ENCODE measurements at places on chromosomes 12 and 14.

DNA sequence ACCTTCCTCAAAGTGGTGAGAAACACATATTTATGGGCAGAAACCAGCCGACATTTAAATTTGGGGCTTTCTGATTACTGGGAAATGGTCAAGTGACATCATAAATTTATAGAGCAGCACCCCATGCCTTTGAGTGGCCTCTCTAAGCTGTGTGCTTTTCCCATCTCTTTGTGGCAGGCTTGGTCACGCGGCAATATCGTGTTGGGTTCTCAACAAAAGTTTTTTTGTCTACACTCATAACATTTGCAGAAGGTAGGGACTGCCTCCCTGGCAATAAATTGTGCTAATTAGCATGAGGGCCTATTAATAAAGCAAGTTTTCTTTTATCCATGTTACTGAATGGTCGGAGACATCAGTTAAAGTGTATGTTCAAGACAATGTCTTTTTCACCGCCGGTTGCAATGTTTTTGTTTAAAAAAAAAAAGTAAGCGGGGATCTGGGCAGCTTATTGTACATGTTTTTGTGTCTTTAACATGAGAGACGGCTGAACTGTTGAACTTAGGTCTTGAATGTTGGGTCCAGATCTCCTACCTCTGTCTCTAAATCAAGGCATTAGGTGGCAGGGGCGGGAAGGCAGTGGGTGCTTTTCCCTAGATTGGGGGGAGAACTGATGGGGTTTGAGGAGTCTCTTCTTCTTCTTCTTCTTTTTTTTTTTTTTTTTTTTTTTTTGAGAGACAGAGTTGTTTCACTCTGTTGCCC lies 193.3 kb downstream of the PHETA1 start:
- DNase-seq, result no peak

DNA sequence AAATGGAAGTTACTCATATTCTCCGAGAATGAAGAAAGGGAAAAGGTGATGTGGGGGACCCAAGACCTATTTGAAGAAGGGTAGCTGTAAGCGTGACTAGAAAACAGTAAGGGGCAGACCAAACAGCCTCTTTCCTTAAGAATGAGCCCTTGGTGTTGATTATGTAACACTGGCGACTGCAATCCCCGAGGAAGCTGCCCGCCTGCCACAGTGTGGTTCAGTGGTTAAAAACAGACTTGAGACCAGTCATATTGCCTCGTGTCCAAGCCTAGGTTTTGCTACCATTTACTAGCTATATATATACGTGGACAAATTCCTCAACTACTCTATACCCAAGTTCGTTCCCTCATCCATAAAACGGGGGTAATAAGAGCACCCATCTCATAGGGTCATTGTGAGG lies 49.1 kb downstream of the SSPN start:
- DNase-seq, result no peak

DNA sequence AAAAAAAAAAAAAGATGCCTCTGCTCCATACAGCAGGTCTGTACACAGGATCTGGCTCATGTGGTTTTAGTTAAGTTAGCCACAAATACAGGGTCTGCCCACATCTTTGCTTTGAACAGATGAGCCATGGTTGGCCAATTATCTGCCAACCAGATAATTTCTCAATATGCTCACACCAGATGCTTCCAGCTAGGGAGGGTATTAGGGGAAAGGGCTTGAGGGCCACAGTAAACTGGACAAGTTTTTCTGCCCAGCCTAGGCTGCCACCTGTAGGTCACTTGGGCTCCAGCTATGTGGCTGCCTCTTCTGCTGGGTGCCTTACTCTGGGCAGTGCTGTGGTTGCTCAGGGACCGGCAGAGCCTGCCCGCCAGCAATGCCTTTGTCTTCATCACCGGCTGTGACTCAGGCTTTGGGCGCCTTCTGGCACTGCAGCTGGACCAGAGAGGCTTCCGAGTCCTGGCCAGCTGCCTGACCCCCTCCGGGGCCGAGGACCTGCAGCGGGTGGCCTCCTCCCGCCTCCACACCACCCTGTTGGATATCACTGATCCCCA lies 776 bp downstream of the RDH5 start:
- no peak for DNase-seq

DNA sequence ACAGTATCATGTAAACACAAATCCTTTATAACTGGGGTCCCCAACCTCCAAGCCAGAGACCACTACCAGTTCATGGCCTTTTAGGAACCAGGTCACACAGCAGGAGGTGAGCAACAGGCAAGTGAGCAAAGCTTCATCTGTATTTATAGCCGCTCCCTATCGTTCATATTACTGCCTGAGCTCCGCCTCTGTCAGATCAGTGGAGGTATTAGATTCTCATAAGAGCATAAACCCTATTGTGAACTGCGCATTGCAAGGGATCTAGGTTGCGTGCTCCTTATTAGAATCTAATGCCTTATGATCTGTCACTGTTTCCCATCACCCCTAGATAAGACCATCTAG lies 49.9 kb downstream of the LRP6 start:
- no peak for DNase-seq

Data from activated CD4-positive, alpha-beta T cell treated with anti-CD3 and anti-CD28 coated beads, Interleukin-2, Interleukin-6, amounts not matched to agents 100 ng/mL and 50 ng/mL, durations not matched to agents 16 hours and 8 hours (primary cell).